ENCODE measurements at places on chromosomes 4 and X. TPM values are rescaled to one million over a fixed set of nuclear protein-coding genes. Genes with fewer than 3 reads are reported as not detected.

PAGE1 gene
- polyA plus RNA-seq = not detected

PABPC1L2B gene
- polyA plus RNA-seq = not detected

PCDH11X gene
- not detected for polyA plus RNA-seq

RBM3 gene
- polyA plus RNA-seq = 137 TPM

GAGE13 gene
- polyA plus RNA-seq = not detected

DNA sequence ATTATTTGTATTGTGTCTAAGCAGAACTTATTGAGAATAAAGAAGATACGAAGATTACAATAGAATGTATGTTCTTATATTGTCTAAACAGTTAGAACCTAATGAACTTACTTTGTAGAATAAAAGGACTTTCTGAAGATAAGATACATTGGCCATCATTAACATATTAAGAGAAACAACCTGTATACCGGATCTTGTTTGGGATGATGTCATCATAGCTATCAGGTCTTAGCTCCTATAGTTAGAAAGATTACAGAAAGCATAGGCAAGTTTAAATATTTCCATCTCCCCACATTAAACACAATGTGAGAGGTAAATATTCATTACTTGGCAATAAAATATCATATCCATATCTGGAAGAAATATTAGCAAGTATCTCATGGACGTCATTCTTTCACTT lies 282.3 kb downstream of the PACRGL start:
- DNase-seq = no peak

- DNase-seq = no peak
Measured at GRCh38 chr4:81494031-81494431, 22.3 kb upstream of the RASGEF1B start.

DNA sequence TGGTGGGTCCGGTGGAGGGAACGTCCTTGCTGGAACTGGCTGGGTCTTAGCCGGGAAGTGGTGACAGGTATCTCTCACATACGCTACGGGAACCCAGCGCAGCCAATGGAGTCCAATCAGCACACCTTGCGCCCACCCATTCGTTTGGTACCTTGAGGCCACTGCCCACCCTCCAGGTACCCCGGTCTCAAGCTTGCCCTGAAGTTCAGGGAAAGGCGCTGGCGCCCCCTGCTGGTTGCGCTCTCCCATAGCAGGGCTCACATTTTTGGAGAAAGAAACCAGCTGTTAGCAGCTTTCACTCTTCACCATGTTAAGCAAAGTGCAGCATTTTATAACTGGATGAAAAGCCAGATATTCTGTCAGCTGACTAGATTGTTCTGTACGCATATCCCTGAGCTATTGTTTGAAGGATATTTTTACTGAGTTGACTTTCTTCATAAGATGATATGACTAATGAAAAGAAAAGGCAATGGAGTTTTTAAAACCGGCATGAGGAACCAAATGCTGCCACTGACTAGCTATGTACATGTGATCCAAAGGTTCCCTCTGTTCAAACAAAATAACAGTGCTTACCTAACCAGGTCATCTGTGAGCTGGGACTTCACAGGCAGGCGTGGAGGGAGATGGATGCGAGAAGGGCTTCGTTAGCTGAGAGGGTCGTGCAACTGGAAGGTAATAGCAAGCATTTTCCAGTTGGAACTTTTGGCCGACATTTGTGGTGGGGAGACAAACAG lies 43.7 kb downstream of the OTOP1 start:
- DNase-seq = no peak

DNA sequence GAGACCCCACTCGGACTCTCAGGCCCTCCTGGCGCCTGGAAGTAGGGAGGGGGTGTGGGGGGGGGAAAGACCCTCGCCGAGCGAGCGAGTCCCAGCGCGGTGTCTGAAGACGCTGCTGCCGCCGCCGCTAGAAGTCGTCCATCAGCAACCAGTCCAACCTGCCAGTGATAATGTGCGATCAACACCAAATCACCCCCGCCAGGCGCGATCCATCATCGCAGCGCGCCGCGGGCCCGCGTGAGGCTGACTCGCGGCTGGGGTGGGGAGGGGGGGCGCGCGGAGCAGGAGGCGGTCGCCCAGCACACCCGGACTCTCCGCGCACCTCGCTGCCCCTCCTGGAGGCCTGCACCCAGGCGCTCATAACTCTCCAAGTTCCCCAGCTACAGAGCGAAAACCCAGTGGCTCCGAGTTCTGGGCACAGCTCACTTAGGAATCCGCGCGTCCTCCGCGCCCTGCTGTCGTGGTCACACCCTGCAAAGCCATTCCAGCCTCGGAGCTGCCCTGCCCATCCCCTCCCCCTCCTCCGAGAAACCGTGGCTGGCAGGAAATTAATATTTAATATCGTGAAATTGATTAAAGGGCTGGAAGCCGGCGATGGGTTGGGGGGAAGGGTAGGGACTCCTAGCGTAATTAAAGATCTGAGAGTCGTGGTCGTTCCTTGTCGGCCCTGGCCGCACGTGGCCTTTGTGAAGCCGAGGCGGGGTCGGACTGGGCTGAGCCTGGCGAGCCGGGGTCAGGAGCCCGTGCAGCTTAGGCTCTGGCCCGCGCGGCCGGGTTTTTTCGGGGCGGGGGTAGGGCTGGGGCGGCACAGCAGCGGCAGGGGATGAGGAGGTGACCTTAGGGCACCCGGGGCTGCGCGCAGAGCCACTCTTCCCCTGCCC lies 58.1 kb upstream of the BCOR start:
- no peak for DNase-seq

DNA sequence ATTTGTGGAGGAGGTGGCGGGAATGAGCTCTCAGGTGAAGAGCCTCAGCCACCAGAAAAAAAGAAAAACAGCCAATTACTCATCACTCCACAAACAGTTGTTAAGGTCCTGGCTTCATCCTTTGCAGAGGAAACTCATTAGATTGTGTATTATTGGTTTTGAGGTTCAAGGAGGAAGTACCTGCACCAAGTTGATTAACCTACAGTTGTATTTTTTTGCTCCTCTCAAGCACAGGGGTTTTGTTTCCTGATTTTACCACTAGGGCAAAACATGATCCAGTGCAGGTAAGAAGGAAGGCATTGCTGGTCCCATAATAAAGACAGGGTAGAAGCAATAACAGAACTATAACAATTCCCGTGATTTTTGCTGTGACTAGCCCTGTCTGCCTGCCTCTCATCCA lies 84.0 kb upstream of the QRFPR start:
- no peak for DNase-seq
